Breast epithelium (tissue), 4 donors: ENCODE measurements at places on chromosomes 5 and 9. TPM values are rescaled to one million over a fixed set of nuclear protein-coding genes. Genes with fewer than 3 reads are reported as not detected.

The ZBTB43 gene
- 13.1 TPM for total RNA-seq

- no peak overlapping the region for H3K27ac ChIP-seq
- no peak for DNase-seq
- no peak overlapping the region for H3K4me3 ChIP-seq
- peaks cover 2% of the 10 kb centered on the region for H3K27me3 ChIP-seq
- no peaks in the 10 kb centered on the region for H3K4me1 ChIP-seq
Observed at GRCh38 chr5:136780518-136780917, 415.2 kb upstream of the TRPC7 start.

GRCh38 chr5:127206320-127207113 lies 84.1 kb upstream of the MEGF10 start:
- no peak overlapping the region for H3K27ac ChIP-seq
- no peak overlapping the region for H3K4me3 ChIP-seq
- H3K4me1 ChIP-seq = no peaks in the 10 kb centered on the region
- DNase-seq = no peak
- no peaks in the 10 kb centered on the region for H3K36me3 ChIP-seq

The ATP10B gene
- total RNA-seq = not detected

- no peak for DNase-seq
- H3K4me1 ChIP-seq = peaks cover 11% of the 10 kb centered on the region
- H3K36me3 ChIP-seq = no peaks in the 10 kb centered on the region
- H3K27ac ChIP-seq = no peak overlapping the region
- H3K27me3 ChIP-seq = no peaks in the 10 kb centered on the region
Observed at GRCh38 chr9:137074657-137075274, 2.6 kb upstream of the UAP1L1 start.

DNA sequence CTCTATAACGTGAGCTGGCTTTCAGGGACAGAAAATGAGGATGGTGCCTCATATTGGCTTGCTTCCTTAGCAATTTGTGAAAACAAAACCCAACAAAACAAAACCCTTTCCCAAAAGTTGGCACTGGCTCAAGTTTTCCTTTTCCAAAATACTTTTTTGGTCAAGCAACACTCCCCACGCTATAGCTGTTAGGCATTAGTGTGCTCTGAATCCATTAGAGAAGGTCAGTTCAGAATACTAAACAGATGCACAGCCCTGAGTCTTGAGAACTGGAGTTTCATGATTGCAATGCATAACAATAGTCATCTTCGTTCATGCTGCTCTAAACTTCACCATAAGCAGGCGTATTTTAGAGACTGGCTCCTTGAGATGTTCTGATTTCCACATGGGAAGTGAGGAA lies 172.0 kb upstream of the KLF9 start:
- no peaks in the 10 kb centered on the region for H3K27me3 ChIP-seq
- peak overlapping the region; percentile 3 for H3K27ac ChIP-seq
- peaks cover 6% of the 10 kb centered on the region for H3K4me1 ChIP-seq
- no peak for DNase-seq

The BTNL3 gene
- not detected for total RNA-seq

GRCh38 chr5:169875731-169876130 lies 104.6 kb downstream of the INSYN2B start:
- no peak overlapping the region for H3K27ac ChIP-seq
- H3K36me3 ChIP-seq = no peaks in the 10 kb centered on the region
- H3K4me1 ChIP-seq = no peaks in the 10 kb centered on the region
- H3K4me3 ChIP-seq = no peak overlapping the region

GRCh38 chr9:107358986-107359385 lies 75.9 kb downstream of the RAD23B start:
- no peak overlapping the region for H3K27ac ChIP-seq
- H3K4me3 ChIP-seq = no peak overlapping the region
- no peak for DNase-seq
- H3K27me3 ChIP-seq = no peaks in the 10 kb centered on the region
- no peaks in the 10 kb centered on the region for H3K36me3 ChIP-seq

- no peak overlapping the region for H3K4me3 ChIP-seq
- no peak for DNase-seq
- no peaks in the 10 kb centered on the region for H3K27me3 ChIP-seq
- peaks cover 3% of the 10 kb centered on the region for H3K4me1 ChIP-seq
- peaks cover 4% of the 10 kb centered on the region for H3K36me3 ChIP-seq
- H3K27ac ChIP-seq = peak overlapping the region; percentile 30
Observed at GRCh38 chr5:151258201-151258611, 5.2 kb downstream of the GM2A start.

GRCh38 chr9:105359892-105360291 lies 87.9 kb upstream of the FSD1L start:
- H3K27me3 ChIP-seq = no peaks in the 10 kb centered on the region
- H3K36me3 ChIP-seq = peaks cover 8% of the 10 kb centered on the region
- H3K4me3 ChIP-seq = no peak overlapping the region
- no peaks in the 10 kb centered on the region for H3K4me1 ChIP-seq
- H3K27ac ChIP-seq = no peak overlapping the region
